Omental fat pad (tissue), 4 donors: ENCODE measurements at places on chromosomes 11 and 22.
A peak's percentile ranks its signal among the peaks of the same experiment; 100 is the strongest.

- DNase-seq = no peak
Observed at GRCh38 chr11:19962801-19963175, 197.5 kb downstream of the DBX1 start.

DNA sequence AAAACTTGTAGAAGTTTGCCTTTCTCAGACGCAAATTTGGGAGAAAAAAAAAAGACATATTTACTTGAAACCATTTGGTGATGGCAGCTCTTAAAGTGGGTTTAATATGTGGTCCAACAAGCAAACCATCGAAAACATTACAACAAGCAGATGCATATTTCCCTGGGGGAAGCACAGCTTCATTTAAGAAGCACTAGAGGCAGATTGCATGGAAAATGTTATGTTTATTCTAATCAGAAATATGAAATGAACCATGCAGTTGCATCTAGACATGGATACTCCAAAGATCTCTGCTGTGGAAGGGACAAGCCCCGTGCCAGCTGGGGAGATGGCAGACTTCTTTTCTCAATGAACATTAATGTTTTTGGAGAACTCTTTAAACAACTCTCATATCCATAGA is 57.4 kb upstream of the PARVA start:
- DNase-seq = no peak

DNA sequence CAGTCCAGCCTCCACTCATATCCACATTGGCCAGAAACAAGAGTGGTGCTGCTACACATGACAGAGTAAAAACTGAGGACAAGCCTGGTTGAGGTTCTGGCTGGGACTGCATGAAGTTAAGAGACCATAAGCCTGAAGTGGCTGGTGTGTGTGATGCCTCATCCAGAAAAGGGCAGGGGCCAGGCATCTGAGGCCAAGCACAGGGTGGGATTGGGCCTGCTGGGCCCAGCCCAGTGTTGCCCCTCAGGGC is 25.3 kb downstream of the ARVCF start:
- DNase-seq = no peak

DNA sequence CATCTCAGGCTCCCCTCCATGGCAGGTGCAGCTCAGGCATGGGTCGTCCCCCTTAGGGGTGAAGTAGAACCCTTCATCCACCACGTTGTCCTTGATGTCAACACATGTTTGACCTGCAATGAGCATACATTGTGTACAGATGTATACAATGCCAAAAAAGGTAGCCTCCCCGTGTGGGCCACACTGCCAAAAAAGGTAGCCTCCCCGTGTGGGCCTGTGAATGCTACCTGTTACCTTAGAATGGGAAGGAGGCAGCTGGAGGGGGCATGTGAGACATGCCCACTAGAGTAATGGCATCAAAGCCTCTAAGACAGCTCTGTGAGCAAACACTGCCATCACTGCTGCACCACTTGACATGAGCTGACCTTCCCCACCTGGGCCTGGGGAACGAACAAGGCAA is 73.7 kb downstream of the DGCR2 start:
- no peak for DNase-seq

- no peak for DNase-seq
Observed at GRCh38 chr11:116826751-116827431, 2.8 kb upstream of the APOC3 start.

GRCh38 chr11:128341280-128342248 is 245.8 kb downstream of the ETS1 start:
- DNase-seq = no peak

GRCh38 chr11:118436639-118437207 is 431 bp downstream of the KMT2A start:
- no peak for DNase-seq

GRCh38 chr11:64728757-64729365 is 5.9 kb upstream of the NRXN2 start:
- DNase-seq = no peak

- DNase-seq = no peak
Observed at GRCh38 chr11:64021757-64022093, 14.0 kb upstream of the FLRT1 start.

GRCh38 chr11:12291766-12292165 is 85.6 kb upstream of the PARVA start:
- DNase-seq = no peak

GRCh38 chr11:7307836-7308235 is 56.1 kb downstream of the SYT9 start:
- no peak for DNase-seq

GRCh38 chr22:11253000-11253511 is 4274.9 kb upstream of the OR11H1 start:
- no peak for DNase-seq

- DNase-seq = no peak
Observed at GRCh38 chr11:72643547-72643946, 30.7 kb downstream of the PDE2A start.

DNA sequence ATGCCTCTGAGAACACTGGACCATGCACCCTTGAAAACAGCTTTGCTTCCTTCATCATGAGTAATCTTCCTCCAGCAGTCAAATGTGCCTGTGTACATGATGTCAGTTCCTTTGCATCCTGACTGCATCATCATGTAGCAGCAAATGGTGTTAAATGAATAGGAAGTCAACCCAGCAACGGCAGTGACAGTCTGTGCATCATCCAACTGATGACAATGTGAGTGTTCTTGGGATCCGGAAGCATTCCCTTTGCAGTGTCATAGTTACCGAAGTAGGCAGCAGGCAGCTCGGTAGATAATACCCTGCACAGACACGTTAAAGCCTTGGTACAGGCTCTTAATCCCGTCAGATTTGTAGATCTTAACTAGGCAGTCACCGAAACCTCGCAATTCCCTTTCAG is 2.5 kb downstream of the WBP2NL start:
- no peak for DNase-seq

DNA sequence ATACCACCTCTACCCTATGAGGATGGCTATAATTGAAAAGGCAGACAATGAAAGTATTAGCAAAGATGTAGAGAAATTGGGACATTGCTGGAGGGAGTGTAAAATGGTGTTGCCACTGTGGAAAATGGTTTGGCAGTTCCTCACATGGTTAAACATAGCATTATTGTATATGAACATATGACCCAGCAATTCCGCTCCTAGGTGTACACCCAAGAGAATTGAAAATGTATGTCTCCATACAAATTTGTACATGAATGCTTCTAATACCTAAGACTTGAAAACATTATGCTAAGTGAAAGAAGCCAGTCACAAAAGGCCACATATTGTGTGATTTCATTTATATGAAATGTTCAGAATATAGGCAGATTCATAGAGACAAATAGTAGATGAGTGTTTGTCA is 10.0 kb downstream of the SLCO2B1 start:
- DNase-seq = no peak

GRCh38 chr11:27656320-27656719 is 43.9 kb downstream of the BDNF start:
- DNase-seq = no peak

DNA sequence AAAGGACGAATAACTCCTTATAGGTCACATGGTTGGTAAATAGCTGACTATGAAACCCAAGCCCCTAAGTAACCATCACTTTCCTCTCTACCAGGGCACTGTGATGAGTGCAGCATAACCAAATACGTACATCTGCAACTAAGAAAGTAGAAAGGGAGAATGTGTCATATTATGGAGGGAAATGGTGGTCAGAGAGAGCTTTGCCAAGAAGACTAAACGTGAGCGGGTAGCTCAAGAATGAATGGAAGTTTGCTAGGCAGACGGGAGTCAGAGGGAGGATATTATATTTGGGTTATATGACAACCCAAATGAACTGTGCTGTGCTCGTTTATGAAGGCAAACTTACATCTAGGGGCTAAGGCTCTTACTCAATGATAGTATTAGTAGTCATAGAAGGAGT is 537.3 kb downstream of the OPCML start:
- no peak for DNase-seq

DNA sequence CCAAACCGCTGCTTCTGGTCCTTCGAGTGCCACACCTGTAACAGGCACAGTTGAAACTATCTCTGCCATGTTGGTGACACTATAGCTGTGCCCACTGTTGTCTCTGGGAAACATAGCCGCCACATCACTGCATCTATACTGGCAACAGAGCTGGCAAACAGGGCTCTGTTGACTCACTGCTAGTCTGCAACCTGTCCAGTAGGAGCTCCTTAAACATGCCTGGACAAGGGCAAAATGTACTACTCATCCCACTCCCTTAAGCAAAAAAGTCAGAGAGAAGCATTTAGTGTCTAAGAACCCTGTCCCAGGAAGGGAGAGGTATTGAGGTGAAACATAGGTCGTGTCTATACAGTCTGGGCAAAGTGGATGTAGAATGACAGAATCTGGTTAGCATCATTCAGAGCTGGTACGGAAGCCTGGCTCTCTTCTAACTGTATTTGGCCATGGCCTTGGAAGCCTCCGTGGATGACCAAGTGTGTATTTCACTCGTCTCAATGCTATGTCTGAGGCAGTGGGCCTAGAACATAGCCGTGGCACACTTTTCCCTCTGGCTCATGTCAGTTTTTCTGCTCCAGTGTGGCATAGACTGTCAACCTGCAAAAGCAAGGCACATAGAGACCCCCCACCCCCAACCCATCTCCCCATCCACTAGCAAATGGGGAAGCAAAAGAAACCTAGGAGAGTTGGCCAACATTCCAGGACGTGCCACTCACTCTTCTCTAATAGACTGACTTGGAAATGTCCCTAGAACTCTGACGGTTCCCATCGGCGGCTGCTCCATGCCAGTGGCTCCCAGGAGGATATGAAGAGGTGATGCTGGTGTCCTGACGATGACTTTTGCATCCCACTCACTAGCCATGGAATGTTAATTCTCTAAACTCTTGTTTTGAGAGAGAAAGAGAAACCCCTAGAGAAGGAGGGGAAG is 21.4 kb upstream of the PISD start:
- no peak for DNase-seq

- DNase-seq = no peak
Observed at GRCh38 chr11:22711071-22711770, 44.8 kb downstream of the GAS2 start.

DNA sequence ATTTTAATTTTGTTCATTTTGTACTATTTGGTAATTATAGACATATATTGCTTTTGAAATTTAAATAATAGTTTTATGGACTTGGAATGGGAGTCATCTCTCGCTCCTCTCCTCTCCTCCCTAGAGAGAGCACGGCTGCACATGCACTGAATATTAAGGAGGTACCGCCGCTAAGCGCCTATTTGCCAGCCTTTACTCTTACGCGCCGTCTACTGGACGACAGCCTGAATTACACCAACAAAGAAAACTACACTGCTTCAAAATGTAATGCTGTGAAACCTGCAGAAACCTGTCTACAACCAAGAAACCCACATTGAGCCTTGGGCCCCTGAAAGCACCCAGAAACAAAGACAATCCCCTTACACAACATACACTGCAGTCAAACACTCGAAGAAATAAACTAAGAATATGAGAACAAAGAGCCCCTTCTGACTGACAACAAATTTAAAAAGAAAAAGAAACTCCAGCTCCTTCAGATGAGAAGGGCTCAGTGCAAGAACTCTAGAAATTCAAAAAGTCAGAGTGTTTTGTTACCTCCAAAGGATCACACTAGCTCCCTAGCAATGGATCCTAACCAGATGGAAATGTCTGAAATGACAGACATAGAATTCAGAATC is 737.2 kb downstream of the LRRC4C start:
- no peak for DNase-seq

DNA sequence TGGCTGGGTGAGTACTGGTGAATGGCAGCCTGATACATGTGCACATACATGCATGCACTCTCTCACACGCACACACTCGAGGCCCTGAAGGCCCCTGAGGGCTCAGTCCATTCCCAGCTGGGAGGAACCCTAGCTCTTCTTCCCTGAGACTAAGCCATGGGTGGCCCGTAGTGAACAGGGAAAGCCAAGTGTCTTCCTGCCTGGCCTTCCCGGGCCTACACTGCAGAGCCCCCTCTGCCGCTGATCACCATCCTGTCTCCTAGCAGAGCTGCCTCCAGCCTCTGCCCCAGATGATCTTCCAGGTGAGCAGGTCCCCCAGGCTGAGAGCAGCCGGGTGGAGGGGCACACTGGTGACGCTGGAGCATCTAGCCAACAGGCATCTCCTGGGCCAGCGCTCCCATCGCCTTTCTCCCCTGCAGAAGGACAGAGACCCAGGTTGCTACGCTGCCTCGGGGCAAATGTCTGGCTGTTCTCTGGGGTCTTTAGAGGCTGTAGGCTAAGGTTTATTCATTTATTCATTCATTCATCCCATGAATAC is 57.3 kb downstream of the CD82 start:
- peak; percentile 18 for DNase-seq

GRCh38 chr11:43818220-43818619 is 62.4 kb upstream of the ALKBH3 start:
- no peak for DNase-seq

DNA sequence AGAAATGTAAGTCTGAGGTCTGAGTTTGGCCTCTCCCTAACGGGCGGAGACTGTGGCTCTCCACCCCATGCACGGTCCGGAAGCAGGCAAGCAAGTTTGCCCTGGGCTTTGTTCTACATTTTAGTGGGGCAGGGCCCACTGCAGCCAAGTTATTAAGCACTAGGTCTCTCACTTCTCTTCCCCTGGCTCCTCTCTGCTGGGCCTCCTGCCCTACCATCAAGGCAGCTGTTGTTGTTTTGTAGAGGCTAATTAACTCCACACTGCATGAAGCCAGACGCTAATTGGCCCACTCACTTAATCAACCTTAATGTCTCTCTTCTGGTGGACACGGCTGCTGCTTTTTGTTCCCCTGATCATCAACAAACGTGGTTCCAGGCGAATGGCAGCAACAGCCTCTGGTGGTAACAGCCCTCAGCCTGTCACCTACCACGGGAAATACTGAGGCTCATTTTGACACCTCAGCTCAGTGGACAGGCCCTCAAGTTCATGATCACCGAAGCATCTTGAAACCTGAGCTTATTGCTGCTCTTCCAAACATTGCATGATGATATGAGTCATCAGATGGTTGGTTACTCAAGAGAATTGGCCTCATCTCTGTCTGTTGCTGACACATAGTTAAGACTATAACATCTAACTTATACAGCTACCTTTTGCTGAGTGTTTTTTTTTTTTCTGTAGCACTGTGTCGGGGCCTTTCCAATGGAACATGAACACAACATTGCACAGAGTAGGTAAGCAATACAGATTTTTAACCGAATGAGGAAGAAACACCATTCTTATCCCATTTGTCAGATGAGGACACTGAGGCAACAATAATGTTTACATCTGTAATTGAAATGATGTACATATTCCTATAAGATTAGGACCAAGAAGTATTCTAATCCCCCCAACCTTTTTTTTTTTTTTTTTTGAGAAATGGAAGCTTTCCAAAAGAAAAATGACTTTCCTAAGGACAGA is 20.8 kb upstream of the LMO2 start:
- no peak for DNase-seq

DNA sequence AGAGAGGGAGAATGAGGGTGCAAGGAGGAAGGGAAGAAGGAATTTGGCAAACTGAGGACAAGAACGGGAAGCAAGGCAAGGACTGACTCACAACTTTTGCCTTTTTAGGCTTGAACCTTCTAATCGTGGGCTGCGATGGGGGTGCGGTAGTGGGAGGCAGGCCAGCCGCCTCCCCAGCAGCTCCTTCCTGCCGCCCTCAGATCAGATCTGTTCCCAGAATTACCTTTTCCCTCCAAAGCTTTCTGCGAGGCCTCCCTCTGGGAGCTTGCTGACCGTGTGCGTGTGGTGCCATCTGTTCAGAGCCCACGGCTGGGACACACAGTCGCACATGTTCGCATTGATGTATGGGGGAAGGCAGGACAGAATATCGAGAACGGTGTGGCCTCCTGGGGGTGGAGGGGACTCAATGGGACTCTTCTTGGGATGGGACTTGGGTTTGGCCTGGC is 86.9 kb upstream of the PARVA start:
- DNase-seq = no peak

GRCh38 chr11:130129922-130130321 is 29.7 kb upstream of the ST14 start:
- DNase-seq = no peak
